Large intestine (tissue), 12 donors: ENCODE measurements at places on chromosomes 16 and 17.

- H3K4me1 ChIP-seq, result no peaks in the 10 kb centered on the region
- H3K27me3 ChIP-seq, result peaks cover 2% of the 10 kb centered on the region
- no peaks in the 10 kb centered on the region for H3K36me3 ChIP-seq
These were observed 34.6 kb upstream of the MYOCD start for GRCh38 chr17:12631076-12631475.

DNA sequence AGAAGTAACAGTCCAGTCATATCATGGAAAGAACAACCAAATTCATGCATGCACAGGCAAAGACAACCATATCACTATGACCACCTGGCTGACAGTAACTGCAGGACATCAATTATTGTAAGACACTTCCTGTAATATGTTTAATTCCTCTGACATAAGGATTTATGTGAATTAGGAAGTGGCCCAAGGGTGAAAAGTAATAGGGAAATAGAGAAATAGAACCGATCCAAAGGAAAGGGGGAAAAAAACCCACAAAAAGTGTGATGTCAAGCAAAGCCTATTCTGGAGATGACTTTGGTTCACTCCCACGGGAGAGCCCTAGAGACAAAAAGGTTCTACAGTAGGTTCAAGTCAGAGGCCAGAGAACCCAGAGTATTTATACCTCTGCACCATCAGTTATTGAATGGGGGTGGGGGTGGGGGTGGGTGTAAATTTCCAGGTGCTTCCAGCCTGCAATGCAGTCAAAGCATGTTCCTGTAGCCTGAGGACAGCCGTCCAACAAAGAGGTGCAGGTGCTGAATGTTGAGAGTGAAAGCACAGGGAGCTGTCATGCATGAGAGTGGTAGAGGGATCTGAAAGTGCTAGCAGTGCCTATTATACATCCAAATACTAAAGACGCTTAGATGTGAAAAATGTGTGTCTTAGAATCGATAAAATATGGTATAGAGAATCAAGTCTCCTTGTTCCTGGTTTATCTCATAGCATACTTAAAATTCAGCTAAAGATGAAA lies 95.6 kb upstream of the HLF start:
- no peak overlapping the region for H3K4me3 ChIP-seq
- H3K27me3 ChIP-seq, result no peaks in the 10 kb centered on the region
- no peak overlapping the region for H3K27ac ChIP-seq
- DNase-seq, result no peak
- H3K4me1 ChIP-seq, result no peaks in the 10 kb centered on the region
- no peaks in the 10 kb centered on the region for H3K36me3 ChIP-seq

DNA sequence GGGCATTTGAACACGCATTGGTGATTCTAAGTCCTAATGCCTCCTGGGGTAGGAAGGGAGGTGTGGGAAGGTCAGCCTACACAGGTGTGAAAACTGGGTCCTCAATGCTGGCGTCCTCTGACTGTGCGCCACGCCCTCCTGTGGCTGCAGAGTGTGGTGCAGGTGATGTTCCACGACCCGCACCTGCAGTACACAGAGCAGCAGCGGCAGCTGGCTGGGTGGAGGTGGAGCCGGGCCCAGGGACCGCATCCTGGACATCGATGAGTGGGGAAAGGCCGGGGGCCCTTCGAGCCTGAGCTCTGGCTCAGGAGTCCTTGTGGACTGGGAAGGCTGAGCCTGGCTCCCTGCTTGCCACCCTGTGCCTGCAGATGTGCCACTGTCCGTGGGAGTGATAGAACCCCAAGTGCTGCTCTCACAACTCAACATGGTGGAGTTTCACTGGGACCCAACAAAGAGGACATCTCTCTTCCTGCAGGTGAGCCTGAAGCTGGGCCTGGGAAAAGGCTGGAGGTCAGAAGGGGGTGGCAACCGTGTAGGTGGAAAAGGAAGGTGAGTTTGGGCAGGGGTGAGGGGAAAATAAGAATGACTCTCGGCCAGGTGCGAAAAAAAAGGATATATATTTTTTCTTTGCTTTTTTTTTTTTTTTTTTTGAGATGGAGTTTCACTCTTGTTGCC lies 14.0 kb upstream of the STAC2 start:
- H3K27me3 ChIP-seq, result no peaks in the 10 kb centered on the region
- no peaks in the 10 kb centered on the region for H3K36me3 ChIP-seq
- DNase-seq, result no peak
- H3K4me3 ChIP-seq, result no peak overlapping the region
- no peak overlapping the region for H3K27ac ChIP-seq

- H3K36me3 ChIP-seq, result no peaks in the 10 kb centered on the region
- peaks cover 6% of the 10 kb centered on the region for H3K27me3 ChIP-seq
- H3K4me3 ChIP-seq, result no peak overlapping the region
These were observed 98.7 kb downstream of the ABCC12 start for GRCh38 chr16:48057048-48057447.
